Fibroblast of lung (primary cell): ENCODE measurements at places on chromosomes 13 and 19. TPM values are rescaled to one million over a fixed set of nuclear protein-coding genes. Genes with fewer than 3 reads are reported as not detected.

DNA sequence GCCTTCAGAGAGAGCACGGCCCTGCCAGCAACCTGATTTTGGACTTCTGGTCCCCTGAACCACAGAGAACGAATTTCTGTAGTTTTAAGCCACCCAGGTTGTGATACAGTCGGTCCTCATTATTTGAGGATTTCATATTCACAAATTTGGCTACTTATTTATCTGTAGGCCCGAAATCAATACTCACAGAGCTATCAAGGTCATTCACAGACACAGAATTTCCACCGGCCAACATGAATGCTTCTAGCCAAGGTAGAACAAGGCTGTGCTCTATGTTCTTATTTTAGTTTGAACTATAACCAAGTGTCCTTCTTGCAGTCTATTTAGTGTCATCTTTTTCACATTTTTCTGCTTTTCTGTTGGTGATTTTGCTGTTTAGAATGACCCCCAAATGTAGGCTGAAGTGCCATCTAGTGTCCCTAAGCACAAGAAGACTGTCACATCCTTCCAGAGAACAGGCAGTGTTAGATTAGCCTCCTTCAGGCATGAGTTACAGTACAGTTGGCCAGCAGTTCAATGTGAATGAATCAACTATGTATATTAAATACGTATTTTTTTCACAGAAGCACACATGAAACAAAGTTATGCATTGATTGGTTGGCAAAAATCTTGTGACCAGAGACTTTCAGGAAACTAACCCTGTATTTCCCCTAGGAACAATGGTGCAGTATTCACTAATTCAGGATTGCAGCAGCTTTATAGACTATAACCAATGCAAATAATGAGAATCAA lies 63.5 kb downstream of the C13orf42 start:
- DNase-seq: no peak

GRCh38 chr13:93708308-93709075 lies 481.9 kb downstream of the GPC6 start:
- peak; percentile 46 for DNase-seq

- DNase-seq: no peak
Observed at GRCh38 chr19:56159009-56159559, 16.7 kb upstream of the GALP start.

DNA sequence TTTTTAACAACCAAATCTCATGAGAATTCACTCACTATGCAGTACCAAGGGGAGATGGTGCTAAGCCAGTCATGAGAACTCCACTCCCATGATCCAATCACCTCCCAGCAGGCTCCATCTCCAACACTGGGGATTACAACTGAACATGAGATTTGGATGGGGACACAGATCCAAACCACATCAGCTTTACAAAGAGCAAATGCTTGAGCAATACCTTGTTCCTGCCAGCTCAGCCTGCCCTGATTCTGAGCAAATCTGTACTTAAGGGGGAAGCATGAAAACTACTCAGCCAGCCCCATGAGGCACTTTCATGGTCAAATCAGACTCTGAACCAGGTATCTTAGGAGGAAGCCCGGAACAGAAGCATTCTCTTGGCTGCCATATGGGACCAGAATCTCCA lies 259.9 kb downstream of the TBC1D4 start:
- peak; percentile 65 for DNase-seq

HOMER3 gene
- 60.1 and 70.2 TPM in 2 replicates for total RNA-seq
